Aorta (tissue), 5 donors: ENCODE measurements at places on chromosomes 1 and 21.

GRCh38 chr1:94271373-94271772 lies 34.0 kb upstream of the ARHGAP29 start:
- no peaks in the 10 kb centered on the region for H3K4me1 ChIP-seq
- no peaks in the 10 kb centered on the region for H3K27me3 ChIP-seq
- DNase-seq = no peak
- H3K27ac ChIP-seq = no peak overlapping the region

DNA sequence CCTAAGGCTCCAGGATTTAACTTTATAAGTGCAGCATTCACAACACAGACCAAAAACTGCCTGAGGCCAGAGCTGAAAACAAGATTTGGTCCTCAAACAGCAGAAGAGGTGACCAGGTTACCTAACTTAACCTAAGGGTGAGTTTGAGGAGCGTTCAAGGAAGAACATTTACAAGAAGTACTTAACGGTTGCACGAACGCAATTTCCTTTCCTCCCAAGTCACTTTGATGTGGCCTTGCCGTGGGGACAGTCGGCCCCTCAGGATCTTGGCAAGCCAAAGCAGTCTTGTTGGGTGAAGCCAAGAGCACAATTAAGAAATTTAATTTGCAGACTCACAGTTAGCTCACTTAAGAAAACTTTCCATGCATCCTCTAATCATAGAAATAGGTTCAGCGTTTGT lies 202.6 kb upstream of the COA6 start:
- H3K4me3 ChIP-seq = no peak overlapping the region
- H3K27ac ChIP-seq = no peak overlapping the region
- H3K4me1 ChIP-seq = no peaks in the 10 kb centered on the region
- H3K36me3 ChIP-seq = no peaks in the 10 kb centered on the region
- DNase-seq = no peak

DNA sequence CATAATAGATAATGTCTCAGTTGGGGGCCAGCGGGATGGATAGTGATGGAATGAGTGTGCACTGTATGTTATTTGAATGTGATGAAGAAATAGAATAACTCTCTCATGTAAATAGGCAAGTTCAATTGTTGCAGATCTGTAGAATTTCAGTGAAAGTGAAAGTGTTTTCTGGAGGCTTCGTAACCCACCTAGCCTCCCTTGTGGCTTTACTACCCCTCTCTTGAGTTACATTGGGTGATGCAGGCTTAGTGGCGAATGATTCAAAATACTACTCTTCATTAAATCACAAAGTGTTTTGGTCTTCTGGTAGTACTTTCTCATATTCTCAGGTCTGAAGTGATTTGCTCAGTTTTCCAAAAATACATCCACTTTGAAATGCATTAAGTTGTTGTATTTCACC lies 411.9 kb downstream of the ZP4 start:
- no peaks in the 10 kb centered on the region for H3K4me1 ChIP-seq
- H3K4me3 ChIP-seq = no peak overlapping the region
- H3K27me3 ChIP-seq = no peaks in the 10 kb centered on the region
- DNase-seq = no peak
- H3K27ac ChIP-seq = no peak overlapping the region

GRCh38 chr1:172900376-172900997 lies 150.3 kb downstream of the TNFSF18 start:
- H3K4me1 ChIP-seq = no peaks in the 10 kb centered on the region
- no peak for DNase-seq
- no peak overlapping the region for H3K4me3 ChIP-seq
- H3K36me3 ChIP-seq = no peaks in the 10 kb centered on the region
- no peaks in the 10 kb centered on the region for H3K27me3 ChIP-seq

GRCh38 chr1:232568906-232569553 lies 60.9 kb downstream of the SIPA1L2 start:
- DNase-seq = no peak
- no peak overlapping the region for H3K4me3 ChIP-seq
- H3K36me3 ChIP-seq = no peaks in the 10 kb centered on the region
- no peak overlapping the region for H3K27ac ChIP-seq

DNA sequence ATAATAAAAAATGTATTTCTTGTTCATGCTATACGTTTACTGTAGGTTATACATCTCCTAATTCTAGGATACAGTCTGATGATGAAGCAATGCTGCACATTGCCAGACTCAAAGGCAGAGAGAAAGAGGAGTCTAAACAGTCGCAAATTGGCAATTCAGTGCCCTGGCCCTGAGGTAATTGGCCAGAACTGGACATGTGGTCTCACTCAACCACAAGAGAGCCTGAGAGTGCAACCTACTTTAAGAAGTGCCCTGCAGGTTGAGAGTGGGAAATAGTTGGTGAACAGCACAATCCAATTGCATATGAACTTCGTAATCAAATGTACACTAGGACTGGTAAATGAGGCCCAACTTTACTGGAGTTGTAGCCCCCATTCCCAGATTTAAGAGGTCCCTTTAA lies 5.0 kb upstream of the SLC35A3 start:
- no peaks in the 10 kb centered on the region for H3K27me3 ChIP-seq
- H3K36me3 ChIP-seq = no peaks in the 10 kb centered on the region
- H3K4me1 ChIP-seq = no peaks in the 10 kb centered on the region
